ENCODE measurements at places on chromosomes 6 and 20.

DNA sequence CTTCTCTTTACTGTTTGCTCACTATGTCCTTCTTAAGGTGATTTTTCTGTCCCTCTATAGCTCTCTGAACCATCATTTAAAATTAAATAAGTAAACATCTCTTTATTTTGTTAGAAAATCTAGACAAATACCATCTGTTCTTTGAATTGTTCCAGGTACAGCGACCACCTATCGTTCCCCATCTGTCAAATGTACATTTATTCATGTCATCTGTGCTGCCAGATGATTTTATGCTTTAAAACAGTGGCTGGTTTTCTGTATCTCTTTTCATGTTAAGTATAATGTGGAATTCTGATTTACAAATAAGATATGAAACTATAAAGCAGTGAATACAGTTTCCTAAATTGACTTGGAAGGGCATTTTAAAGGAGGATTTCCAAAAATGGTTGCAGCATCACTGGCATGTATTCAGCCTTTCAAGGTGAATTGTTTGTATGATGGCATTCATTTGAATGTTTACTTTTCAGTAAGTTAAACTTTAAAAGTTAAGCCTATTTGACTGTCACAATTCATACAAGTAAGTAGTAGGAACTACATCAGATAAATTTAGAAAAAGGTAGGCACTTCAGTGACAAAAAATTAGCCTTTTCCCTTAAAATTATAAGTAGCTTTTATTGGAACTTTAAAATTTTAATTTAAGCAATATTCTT, 92.6 kb upstream of the CLVS2 start:
- no peak for DNase-seq

DNA sequence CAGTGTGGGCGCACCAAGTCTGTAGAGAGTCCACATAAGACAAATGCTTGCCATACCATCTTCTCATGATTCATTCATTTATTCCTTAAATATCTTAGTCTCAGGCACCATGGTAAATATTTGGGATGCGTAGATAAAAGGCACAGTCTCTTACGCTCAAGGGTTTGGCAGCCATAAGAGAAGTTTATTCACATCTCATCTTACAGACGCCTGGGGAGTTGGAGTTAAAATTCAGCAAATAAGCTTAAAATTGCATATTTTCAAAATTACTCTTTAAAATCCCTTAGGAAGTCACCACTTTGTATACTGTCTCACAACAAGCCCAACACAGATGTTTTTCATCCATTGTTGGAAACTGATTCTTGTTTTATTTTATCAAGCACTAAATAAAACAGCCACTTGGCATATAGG, 363.3 kb downstream of the KIF16B start:
- no peak for DNase-seq

- no peak for DNase-seq
Measured at GRCh38 chr6:107756660-107757355, 67.3 kb downstream of the SCML4 start.

GRCh38 chr20:25064561-25065071, 6.7 kb upstream of the ACSS1 start:
- no peak for DNase-seq

DNA sequence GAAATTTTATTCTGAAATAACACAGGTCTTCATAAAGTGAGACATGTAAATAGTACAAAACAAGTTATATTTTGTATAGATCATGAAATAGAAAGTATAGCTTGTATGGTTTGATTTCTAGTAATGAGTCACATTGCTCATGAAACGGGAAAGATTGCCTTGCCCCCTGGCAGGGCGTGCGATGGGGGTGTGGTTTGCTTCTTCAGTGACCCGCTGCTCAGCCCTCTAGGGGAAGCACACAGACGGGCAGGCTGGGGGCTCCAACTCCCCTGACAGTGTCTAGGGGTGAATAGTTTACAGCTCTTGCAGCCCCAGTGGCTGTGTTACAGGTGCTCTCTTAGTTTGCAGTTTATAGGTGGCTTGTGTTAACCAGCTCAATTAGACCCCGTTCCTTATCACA, 170.5 kb upstream of the RGS17 start:
- DNase-seq: peak; percentile 9

DNA sequence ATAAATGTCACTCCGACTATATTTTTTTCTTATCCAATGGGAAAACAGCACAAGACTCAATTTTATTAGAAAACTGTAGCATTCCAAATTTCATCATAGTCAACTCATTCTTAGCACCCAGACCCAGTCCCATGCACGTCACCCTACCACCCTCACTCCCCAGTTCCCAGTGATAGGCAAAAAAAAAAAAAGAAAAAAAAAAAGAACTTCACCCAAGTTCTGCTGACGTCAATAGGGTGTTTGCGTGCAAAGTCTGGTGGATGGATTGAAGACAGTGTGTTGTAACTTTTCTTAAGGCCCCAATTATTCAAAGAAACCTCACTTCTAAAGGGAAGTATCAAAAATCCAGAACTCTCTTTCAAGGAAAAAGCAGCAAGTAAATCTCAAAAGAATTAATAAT, 213.9 kb upstream of the PRDM1 start:
- DNase-seq: no peak

DNA sequence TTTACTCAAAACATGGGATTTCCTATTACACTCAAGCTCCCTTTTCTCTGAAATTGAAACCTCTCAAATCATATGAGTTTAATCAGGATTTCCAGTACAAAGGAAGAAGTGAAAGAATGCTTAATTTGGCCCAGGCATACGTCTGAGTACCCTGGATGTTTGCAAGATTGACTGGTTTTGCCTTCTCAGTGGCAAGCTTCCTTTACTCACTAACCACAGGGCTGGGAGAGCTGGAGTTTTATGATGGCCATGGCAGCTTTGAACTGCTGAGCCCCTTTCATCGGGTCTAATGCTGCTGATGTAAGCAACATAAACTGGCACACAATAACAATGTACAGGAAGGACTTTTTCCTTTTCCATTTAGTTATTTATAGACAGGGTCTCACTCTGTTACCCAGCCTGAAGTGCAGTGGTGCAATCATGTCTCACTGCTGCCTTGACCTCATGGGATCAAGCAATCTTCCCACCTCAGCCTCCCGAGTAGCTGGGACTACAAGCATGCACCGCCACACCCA, 194.8 kb downstream of the SLC35F1 start:
- DNase-seq: no peak

GRCh38 chr20:17590245-17590644, 20.4 kb downstream of the DSTN start:
- DNase-seq: no peak

DNA sequence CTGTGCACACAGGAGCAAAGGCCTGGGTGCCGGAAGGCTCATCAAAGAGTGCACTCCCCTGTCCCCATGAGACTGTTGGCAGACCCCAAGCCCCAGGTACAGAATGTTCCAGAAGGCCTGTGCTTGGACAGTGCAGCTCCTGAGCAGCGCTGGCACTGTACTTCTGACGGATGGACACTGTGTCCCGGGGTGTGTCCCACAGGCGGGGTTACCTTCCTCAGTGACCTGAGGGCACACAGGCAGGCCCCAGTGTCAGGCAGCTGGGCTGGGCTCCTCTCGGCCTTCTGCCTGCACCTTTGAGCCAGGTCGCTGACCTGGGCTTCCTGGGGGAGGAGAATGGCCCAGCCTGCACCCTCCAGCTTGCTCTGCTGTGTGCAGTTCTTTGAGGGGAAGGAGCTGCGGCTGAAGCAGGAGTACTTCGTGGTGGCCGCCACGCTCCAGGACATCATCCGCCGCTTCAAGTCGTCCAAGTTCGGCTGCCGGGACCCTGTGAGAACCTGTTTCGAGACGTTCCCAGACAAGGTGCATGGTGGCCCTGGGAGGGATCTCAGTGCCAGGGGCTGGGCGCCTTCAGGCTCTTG, 30.1 kb downstream of the PYGB start:
- peak; percentile 2 for DNase-seq

DNA sequence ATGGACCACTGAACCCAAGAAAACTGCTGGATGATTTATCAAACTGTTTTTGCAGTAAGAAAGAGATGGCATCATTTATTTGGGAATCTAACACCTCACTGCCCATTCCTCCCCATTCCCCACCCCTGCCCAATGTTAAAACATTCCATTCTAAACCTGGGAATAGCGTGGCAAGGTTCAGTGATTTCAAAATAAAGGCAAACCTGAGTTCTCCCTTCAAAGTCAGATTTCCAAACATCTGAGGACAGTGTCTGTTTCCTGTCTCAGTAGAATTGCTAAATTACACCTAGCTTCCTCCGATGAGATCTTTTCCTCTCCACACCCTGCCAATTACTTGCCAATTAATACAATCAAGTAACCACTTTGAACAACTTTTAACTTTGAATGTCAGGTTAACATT, 127.4 kb upstream of the ARMC2 start:
- no peak for DNase-seq

GRCh38 chr20:40815156-40816038, 126.4 kb upstream of the MAFB start:
- DNase-seq: no peak

GRCh38 chr6:1787894-1788293, 178.2 kb downstream of the FOXC1 start:
- DNase-seq: no peak

DNA sequence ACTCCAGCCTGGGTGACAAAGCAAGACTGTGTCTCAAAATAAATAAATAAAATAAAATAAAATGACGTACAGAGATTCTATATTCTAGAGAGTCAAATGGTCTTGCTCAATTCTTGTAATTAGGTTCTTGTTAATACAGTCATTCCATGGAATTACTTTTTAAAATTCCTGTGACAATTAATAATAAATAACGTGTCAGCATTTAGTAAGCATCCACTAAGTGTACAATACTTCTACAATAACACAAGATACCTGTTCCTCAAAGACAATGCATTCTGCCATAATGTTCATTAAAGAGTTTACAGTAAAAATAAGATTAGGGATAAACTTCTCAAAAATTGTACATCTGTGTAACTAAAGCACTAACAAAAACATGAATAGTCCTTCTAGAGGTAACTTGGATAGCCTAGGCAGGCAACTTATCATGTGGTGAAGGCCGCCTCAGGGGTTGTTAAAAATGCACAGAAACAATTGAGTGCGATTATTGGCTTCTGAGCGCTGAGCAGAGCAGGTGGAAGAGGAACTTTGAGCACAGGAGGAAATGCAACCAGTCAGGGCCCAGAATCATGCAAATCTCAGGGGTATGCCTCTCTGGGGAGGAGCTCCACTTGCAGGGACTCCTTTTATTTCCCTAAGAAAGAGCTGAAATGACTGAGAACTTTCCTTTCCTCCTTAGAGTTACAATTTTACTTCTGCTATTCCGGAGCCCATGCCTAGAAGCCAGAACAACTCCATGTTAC, 37.1 kb downstream of the QRSL1 start:
- no peak for DNase-seq

DNA sequence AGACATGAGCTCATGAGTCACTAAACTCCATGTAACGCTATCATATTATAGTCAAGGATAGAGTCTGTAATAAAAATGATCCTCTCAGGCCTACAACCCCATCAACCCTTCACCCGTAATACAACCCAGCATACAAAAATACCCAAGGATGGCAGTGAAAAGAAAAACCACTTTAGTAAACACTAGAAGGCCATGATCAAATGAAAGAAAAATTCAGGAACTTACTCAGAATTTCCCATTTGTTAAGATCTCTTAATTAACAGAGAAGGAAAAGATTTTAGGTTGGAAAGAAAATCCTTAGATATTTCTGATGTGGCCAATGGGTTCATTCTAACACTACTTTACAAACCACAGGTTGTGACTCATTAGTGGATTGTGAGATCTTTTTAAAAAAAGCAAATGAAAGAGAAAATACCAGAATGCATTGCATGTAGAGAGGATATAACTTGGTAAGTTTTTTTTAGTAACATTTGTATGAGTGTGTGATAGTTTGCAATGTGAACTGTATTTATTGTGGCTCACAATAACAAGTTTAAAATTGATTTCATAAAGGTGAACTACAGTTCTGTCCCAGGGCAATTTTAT, 8.0 kb upstream of the UBE2J1 start:
- DNase-seq: no peak

- DNase-seq: no peak
Measured at GRCh38 chr6:153081914-153082313, 49.2 kb downstream of the RGS17 start.

- no peak for DNase-seq
Measured at GRCh38 chr20:50107086-50107660, 5.8 kb downstream of the UBE2V1 start.

DNA sequence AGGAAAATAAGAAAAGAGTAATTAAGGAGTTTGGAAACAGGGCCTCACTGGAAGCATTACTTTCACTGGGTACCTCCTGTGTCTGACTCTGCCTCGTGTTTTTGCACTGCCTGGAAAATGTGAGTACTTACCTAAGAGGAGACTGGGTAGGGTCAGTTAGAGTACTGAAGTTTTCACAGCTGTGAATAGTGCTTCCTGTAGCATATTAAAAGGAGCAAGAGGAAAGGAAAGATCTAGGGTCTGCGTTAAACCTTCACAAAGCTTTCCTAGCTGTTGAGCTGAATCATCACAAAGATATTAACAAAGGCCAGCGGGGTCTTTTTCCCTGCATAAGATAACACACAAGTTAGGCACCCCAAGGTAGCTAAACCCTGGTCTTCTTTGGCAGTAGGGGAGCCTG, 82.3 kb downstream of the MLIP start:
- no peak for DNase-seq

DNA sequence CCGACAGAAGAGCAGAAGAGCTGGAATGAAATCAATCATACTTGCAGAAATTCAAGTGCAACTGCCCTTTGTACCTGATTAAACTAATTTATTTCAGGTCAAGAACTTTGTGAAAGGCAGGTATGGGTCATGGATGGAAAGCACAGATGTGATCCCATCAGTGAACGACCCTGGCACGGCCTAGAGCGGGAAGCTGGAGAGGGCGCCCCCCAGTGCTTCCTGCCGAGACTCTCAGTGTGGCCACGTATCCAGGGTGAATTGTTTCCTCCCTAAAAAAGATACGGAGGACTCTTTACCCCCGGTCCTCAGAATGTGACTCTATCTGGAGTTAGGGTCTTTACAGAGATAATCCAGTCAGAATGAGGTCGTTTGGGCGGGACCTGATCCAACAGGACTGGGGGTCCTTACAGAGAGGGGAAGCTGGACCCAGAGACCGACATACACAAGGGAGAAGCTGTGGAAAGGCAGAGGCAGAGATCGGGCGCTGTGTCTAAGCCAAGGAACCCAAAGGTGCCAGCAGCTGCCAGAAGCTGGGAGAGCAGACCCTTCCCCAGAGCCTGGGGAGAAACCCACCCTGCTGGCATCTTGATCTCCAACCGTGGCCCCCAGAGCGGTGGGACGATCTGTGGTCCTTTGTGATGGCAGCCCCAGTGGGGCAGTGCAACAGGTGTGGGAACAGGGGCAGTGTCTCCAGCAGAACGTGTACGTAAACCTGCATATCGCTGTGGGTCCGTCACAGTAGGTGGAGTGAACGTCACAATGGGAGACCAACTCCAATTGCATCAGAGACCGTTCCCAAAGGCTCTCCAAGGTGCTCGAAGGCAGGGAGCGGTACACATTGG, 91.9 kb downstream of the TAF4 start:
- DNase-seq: no peak

- DNase-seq: no peak
Measured at GRCh38 chr6:169935348-169935718, 183.9 kb downstream of the ERMARD start.

DNA sequence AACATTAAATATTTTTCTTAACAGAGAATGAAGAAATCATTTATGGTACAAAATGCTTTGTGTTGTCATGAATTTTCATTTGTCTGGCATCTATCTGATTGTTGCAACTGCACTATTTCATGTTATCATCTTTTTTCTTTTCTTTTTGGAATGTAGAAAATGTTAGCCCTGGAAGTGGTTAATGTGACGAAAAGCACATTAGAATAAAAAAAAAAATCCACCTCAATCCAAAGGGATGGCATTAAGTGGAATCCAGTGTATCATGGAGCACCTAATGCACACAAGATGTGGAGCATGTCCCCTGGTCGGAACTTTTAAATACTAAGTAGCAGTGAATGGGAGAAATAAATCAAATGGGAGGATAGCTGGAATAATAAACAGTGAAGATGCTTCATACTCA, 172.9 kb upstream of the MCHR2 start:
- no peak for DNase-seq
